ENCODE measurements at places on chromosomes 13 and 19.

DNA sequence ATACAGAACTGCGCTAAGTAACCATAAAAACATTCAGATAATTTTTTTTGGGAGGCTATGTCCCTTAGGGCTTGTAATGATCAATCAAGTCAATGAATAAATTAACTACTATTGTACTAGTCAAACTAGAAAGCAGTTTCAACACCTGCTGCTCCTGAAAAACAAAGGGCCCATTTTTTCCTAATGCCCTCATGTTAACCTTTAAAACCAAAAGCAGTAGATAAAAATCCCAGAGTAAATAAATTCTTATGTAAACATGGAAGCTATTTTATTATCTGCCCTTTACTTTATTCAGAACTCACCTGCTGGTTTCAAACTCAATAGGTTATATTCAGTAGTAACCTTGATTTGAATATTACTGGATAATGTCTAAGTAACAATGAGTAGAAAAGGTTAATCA, 159.5 kb upstream of the STARD13 start:
- DNase-seq = no peak

GRCh38 chr13:43347877-43348276, 324.5 kb downstream of the DNAJC15 start:
- DNase-seq = peak; percentile 63

- no peak for DNase-seq
Measured at GRCh38 chr19:33303791-33304345, 1.5 kb upstream of the CEBPA start.

- no peak for DNase-seq
Measured at GRCh38 chr19:6103217-6103644, 7.1 kb downstream of the RFX2 start.

DNA sequence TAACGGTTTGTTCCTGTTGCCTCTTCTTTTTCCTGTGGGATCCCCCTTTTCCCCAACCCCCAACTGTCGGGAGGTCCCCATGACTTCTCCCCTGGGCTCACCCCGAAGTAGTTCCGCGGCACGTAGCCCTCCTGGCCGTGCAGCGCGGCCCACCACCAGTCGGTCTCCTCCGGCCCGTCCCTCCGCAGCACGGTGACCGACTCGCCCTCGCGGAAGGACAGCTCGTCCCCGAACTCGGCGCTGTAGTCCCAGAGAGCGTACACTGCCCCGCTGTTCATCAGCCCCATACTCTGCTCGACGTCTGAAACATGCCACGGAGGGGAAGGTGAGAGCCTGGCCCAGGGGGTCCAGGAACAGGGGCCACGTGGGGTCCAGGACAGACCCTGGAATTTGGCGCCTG, 12.1 kb upstream of the ERCC2 start:
- DNase-seq = no peak

DNA sequence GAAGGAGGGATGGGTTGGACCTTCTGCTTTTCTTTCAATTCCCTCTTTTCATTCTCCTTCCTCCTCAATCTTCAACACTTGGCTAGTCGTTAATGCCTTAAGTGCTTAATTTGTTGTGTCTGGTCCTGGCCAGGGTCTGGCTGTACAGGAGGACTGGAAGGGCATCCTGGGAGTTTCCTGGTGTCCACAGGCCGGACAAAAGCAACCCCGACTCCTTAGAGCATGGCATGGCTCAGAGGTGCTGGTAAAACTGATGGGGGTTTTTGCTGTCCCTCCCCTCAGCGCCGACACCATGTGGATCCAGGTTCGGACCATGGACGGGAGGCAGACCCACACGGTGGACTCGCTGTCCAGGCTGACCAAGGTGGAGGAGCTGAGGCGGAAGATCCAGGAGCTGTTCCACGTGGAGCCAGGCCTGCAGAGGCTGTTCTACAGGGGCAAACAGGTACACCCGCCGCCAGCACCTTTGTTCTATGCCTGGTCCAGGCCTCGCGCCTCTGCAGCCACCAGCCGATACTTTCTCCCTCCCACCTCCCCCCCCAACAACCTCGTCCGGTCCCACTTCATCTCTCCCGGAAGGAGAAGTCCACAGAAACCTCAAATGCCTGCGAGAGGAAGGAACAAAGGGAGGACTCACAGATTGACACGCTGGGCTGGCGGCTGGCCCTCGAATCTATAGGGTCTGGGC, 1.4 kb downstream of the UHRF1 start:
- peak; percentile 33 for DNase-seq

DNA sequence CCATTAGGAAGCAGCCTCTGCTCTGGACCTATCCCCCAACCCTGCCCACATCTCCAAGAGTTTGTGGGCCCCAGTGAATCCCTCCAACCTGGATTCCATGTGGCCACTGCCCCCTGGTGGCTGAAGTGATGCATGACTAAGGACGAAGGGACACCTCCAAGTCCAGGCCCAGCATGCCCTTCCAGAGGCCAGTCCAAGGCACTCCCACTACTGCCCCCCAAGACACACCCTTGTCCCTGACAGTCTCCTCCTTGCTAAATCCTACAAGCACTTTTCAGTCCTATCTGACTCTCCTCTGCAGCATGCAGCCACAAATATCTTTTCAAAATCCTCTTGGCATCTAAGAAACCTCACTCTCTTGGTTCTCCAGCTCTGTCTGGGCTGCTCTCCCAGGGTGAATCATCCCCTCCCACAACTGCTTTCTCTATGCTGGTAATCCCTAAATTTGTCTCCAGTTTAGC, 33.0 kb downstream of the DEDD2 start:
- peak; percentile 79 for DNase-seq

- DNase-seq = no peak
Measured at GRCh38 chr19:45423033-45423588, 606 bp downstream of the ERCC1 start.

GRCh38 chr13:24854311-24854710, 90.3 kb downstream of the RNF17 start:
- DNase-seq = no peak

- DNase-seq = no peak
Measured at GRCh38 chr19:19533841-19534240, 4.2 kb upstream of the CILP2 start.

DNA sequence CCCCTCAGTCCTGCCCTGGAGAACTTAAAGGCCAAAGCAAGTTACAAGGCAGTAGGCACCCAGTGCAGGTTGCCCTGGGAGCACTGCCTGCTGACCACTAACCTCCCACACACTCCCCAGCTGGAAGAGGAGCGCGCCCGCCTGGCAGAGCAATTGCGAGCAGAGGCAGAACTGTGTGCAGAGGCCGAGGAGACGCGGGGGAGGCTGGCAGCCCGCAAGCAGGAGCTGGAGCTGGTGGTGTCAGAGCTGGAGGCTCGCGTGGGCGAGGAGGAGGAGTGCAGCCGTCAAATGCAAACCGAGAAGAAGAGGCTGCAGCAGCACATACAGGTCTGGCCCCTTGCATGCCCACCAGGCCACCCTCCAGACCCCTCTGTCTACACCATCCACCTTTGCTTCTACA, 61.1 kb downstream of the KCNC3 start:
- no peak for DNase-seq

GRCh38 chr13:113875837-113876281, 12.0 kb upstream of the GAS6 start:
- no peak for DNase-seq
